ENCODE measurements at places on chromosomes 6 and 20.

GRCh38 chr6:164022632-164023031 is 608.1 kb downstream of the QKI start:
- DNase-seq = no peak

DNA sequence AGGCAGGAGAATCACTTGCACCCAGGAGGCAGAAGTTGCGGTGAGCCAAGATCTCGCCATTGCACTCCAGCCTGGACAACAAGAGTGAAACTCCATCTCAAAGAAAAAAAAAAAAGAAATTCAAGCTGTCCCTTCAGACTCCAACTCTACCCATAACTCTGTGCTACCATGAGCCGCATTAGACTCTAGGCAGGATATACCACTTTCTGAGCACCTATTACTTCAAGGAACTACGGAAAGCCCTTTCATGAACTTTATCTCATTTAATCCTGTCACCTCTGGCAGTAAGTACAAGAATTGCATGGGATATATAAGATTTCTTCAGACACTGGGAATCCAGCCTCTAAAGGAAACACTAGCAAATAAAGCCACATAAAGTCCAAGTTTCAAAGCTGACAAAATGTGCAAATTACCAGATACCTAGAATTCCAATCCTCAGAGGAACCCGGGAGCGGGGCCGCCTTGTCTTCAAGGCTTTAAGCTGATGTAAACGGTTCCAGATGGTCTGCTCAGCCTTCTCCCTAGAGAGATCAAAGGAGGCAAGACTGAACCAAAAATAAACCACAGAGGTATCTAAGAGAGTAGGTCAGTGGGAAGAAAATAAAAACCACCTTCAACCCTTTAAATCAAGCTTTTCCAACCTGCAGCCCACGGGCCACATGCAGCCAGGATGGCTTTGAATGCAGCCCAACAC is 9.4 kb downstream of the CDK5RAP1 start:
- no peak for DNase-seq

DNA sequence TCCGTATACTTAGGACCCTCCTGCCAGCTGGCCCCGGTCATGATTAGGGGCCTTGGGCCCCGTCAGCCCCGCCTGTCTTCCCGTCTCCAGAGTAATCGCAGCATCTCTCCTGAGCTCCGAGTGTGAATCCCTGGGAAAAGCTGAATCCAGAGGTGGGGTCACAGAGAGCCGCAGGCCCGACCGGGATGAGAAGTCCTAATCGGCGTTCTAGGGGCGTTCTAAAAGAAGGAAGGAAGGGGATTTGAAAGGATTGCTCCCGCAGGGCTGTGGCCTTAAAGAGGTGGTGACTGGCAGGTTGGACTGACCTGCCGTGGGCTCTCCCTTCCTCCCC is 371 bp downstream of the HMGN4 start:
- peak; percentile 19 for DNase-seq

DNA sequence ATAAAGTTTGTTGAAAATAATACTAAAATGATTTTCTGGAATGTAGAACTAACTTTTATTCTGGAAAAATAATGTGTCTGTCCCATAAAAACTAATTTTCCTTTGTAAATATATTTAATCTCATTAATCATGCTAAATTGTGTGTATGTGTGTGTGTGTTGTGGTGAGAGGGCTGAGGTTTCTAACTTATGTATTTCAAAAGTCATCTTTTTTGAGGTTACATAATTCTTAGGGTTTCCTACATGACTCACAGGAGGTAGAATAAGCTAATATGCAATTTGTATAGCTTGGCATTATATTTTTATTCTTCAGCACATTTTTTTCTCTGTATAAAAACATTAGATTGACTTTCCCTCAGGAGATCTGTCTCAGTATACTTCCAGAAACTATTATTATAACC is 64.1 kb upstream of the CLVS2 start:
- no peak for DNase-seq

DNA sequence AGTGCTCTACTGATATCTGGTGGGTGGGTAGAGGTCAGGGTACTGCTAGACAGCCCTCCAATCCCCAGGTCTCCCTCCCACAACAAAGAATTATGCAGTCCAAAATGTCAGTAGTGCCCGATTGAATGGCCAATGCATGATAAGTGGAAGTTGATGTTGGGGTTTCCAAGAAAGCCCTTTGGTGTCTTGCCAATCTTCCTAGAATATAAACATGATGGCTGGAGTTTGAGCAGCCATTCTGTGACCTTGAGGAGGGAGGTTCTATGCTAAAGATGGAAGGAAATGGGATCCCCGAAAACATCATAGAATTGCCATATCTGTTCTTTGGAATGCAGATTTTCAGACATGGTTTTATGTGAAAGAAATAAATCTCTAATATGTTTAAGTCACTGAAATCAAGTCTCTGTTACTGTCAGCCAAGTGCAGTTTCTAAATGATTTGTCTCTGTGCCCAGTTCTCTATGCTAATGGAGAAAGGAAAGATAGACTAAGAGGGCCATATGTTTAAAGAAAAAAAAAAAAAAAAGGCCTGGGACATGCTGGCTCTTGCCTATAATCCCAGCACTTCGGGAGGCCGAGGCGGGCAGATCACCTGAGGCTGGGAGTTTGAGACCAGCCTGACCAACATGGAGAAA is 32.8 kb upstream of the PTPN1 start:
- DNase-seq = no peak

DNA sequence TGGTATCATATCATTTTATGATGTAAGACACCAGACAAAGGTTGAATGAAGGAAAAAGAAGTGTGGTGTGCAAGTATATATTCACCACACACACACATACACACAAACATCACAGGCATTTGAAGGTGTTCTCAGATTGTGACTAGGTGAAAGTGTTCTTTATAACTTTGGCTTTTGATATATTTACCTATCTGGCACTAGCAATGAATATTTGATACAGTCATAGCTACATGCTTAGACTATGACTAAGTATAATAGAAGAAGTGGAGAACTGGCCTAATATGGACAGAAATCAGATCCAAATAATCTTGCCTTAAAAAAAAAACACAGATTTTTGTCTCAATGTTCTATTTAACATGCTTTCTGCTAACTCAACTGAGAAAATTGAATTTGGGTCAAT is 809.9 kb downstream of the KIF16B start:
- DNase-seq = peak; percentile 87

DNA sequence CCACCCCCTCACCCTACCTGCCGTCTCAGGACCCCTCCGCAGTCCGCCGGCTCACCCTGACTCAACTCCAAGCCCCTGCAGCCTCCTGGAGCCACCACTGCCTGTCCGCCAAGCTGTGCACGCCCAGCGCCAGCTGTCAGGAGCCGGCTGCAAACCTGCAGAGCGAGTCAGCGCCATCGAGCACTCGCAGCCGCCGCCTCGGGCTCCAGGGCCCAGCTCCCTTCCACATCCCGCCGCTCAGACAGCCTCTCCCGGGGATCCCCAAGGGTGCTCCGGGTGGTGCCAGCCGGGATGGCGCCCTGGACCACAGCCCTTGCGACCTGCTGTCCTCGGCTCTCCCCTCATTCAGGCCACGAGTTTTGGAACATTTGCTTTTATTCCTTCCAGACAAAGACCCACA is 4.3 kb downstream of the TNNC2 start:
- peak; percentile 67 for DNase-seq

GRCh38 chr20:46773680-46774079 is 64.2 kb downstream of the SLC2A10 start:
- no peak for DNase-seq

DNA sequence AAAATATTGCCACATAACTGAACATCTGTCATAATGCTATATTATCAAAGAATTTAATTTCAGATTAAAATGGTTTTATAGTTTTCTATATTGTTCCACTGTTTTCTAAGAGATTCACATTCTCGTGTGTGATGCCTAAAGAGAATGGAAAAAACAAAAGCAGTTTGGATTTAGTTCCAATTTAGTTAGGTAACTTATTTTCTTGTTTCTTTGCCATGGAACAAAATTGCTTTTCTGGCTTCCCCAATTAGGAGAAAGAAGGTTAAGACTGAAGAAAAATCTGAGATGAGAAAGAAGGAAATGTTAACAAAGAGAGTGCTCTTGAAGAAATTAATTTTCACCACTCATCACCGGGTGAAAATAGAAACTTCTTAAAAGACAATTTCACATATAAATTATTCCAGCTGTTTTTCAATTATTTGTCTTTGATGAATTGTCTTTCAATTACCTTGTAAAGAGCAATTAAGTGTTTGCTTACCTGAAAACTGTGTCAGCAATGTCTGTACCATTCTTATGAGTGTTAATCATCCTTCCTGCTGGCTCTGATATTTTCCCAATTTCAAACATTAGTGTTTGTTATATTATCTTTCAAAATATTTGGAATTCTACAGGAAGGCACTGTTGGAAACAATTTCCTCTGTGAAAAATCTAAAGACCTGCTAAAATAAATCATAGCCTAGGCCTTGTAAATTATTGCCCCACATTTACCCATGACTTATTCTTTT is 19.5 kb downstream of the PHACTR2 start:
- DNase-seq = no peak

DNA sequence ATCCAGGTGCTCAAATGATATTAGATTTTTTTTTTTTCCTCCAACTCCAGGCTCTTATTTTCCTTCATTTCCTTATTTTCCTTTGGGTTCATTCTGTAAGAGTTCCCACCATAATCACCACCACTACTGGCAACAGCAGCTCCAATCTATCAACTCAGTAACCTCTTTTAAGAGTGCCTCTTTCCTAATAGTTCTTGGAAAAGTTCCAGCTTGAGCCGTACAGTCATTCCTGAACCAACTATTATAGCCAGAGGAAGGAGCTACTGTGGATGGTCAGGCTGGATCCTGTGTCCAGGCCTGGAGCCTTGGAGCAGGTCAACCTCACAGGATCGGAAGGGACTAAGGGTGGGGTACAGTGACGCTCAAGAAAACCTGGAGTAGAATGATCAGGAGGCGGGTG is 4.2 kb upstream of the ANGPT4 start:
- DNase-seq = no peak

- no peak for DNase-seq
These were observed 89.2 kb upstream of the HIVEP1 start for GRCh38 chr6:11922901-11923300.

DNA sequence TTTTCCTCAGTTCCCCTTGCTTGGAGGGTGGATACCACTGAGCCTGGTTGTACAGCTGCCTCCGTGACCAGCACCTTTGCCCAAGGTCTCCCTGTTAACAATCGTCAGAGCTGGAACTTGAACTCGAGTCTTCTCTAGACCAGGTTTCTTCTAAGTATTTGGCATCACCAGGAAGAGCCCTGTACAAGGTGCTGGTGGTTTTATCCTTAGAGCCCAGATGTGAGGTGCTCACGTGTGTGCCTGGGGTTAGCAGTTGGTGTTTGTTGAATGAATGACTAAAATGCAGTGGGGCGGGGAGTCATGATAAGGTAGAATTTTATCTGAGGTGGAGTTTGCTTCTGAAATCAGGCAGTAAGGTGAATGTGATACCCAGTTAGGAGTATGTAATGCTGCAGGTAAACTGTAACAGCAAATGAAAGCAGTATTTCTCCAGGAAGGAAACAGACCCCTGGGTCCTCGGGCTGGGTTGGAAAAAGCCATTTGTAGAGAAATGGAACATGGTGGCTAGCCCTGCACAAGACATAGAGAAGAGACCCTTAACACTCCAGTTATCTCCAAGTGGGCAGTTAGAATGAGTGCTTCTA is 3.1 kb downstream of the DNAJC5 start:
- no peak for DNase-seq

GRCh38 chr6:27977387-27977786 is 20.3 kb downstream of the OR2B6 start:
- no peak for DNase-seq

DNA sequence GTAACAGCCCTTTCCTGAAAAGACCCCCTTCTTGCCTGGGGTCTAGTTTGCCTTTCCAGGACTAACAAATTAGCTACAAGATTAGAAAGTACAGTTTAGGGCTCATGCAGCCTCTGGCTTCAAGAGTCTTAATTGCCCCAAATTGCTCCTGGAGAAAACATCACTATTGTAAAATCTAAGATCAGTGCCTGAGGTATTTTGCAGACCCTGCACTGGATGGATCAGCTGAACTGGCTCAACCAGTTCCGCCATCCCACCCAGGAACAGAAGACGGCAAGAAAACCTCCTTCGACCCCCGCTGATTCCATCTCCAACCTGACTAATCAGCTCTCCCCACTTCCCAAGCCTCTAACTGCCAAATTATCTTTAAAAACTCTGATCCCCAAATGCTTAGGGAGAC is 236.5 kb upstream of the KCNG1 start:
- no peak for DNase-seq
